Activated naive CD4-positive, alpha-beta T cell (primary cell): ENCODE measurements at places on chromosomes 13 and 19.

DNA sequence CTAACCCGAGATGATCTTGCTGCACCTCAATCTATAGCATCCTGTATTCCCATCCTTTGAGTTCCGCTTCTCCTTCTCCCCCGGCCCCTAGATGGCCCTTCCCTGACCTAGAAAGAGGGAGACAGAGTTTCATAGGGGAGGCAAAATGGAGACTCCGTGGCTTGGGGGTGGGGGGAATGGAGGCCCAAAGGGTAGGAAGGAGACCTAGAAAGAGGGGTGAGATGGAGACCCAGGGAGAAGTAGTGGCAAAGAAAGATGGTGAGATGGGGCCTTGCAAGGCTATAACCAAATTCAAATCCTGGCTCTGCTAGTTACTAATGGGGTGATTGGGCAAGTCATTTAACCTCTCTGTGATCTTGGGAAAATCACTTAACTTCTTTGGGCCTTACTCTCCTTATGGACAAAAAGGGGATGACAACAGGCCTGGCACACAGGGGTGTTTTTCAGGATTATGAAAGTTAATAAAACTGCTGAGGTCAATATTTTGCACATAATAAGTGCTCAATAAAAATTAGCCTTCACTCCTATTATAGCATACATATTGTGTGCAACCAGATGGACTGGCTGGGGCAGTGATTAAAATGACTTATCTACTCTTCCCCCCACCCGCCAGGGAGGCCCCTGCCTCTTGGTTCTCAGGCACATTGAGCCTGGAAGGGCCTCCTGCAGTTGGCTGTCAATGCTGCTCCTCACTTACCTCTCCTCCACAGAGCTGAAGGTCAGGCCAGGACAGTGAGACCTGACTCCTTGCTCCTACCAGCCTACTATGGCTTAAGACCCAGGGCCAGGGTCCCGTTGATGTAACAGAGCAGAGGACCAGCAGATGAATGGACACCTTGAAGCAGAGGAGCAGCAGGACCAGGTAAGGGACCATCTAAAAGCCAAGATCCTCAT, 633 bp downstream of the SPHK2 start:
- DNase-seq: no peak

DNA sequence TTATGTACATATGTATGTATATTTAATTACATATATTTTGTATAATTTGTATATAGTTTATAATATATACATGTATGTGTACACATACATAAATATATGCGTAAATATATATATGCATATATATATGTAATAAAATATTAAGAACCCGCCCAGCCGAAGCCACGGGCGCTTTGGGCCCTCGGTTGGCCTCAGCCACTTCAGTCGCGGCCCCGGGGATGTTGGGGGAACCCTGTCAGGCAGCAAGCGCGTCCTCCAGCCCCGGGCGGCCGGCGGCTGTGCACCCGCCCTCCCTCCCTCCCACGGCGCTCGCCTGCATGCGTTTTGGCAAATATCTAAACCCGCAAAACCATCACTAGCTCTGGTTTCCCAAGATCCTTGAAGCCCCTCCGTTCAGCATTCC, 7.9 kb upstream of the ZNF606 start:
- DNase-seq: no peak

DNA sequence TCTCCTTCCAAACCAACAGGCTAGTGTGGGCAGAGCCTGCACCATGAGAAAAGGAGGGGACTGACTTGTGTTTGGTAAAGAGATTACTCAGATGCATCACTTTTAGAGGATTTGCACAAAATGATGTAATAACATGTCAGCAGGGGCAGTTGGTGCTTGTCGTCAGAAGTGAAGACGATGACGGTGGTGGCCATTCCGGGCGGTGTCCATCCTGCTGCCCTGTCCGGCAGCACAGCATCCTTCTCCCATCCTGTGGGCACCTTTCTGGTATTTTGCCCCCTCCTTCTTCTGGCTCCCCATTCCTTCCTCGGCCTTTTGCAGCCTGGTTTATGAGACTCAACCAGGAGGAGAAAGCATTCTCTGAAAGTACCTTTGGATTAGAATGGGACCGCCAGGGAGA, 160.1 kb downstream of the TEX29 start:
- no peak for DNase-seq

GRCh38 chr13:80055847-80056246, 285.1 kb downstream of the SPRY2 start:
- DNase-seq: no peak

- no peak for DNase-seq
These were observed 100.9 kb downstream of the NDFIP2 start for GRCh38 chr13:79581870-79582315.

GRCh38 chr13:76903544-76904162, 17.4 kb upstream of the KCTD12 start:
- DNase-seq: peak; percentile 39

- no peak for DNase-seq
These were observed 38.7 kb downstream of the KATNAL1 start for GRCh38 chr13:30268673-30269072.

- DNase-seq: no peak
These were observed 222.0 kb downstream of the B3GLCT start for GRCh38 chr13:31421756-31422155.

GRCh38 chr13:31747291-31747690, 8.0 kb downstream of the RXFP2 start:
- no peak for DNase-seq

GRCh38 chr19:48806518-48806817, 4.4 kb downstream of the BCAT2 start:
- DNase-seq: no peak

DNA sequence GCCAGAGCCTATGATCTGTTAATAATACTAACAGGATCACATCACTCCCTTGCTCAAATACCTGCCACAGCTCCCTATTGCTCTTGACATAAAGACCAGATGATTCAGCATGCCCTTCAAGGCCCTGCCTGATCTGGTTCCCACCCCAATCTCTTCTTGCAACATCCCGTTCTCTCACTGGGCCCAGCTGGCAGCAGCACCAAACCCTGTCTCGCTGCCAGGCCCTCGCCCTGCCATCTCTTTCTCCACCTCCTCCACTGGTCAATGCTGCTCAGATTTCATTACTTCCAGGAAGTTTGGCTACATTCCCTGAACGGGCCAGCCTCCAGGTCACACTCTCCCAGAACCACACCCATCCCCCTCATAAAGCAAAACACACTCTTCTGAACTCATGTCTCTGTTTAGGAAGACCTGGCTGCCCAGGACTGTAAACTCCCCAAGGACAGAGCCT, 8.6 kb upstream of the BCAT2 start:
- DNase-seq: no peak

DNA sequence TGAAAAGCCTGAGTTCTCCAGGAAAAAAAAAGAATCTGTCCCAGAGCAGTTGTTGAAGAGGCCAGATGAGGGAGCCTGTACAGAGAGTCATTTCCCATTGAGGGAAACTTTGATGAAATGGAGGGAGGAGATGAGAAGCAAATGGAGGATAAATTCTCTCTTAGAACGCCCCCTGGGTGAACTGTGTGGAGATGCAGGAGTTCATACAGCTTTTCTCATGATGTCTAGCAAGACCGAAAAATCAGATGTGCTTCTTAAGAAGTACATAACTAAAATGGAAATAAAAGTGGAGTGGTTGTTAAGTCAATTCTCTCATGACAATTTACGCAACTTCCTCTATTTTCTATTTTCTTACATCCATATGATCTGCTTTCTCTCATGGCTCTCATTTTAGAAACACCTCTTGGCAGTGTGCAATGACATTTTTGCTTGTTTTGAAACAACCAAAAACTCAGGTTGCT, 1263.1 kb downstream of the PCDH9 start:
- DNase-seq: no peak

DNA sequence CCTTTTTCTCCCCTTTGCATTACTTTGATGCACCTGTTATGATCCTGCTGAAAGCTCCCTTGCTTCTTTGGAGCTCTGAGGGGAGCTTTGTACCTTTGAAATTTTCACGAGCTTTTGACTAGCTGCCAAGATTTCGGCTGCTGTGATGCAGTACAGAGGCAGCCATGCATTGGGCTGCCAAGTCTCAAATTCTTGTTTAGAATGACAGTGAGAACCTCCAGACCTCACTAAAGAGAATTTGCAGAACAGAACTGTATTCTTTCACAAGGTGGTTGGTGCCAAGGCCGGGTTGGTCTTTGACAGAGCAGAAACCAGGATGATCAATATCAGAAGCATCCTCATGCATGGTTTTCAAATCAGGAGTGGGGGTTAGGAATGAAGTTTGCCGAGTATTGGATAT, 414.8 kb downstream of the GPC5 start:
- no peak for DNase-seq

DNA sequence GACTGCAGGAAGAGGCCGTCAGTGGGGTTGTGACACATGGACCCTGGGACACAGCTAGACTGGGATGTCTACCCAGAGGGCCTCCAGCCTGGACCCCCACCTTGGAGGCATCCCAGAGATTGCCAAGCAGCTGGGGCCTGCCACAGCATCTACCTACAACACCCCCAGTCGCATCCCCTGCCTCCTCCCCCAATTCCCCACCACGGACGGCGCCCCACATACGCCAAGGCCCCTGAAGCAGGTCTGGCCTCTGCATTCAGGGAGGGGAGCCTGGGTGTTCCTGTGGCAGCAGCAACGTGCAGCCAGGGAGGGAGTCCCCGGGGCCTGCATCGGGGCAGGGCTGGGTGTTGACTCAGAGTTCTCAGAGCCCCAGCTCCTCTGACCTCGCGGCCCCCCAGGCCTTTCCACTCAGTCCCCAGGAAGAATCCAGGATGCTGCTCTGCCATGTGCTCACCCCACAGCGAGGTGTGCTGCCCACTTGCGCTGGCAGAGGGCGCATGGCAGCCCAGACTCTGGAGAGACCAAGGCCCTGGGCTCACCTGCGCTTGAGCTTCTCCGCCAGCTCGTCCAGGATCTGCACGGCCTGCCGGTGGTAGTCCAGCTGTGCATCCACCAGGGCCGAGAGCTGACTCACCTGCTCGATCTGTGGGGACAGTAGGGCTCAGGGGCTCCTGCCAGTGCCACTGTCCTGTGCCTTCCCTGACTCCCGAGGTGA, 19.6 kb downstream of the MPND start:
- DNase-seq: no peak

- no peak for DNase-seq
These were observed 2.4 kb downstream of the TCF3 start for GRCh38 chr19:1649706-1650649.

DNA sequence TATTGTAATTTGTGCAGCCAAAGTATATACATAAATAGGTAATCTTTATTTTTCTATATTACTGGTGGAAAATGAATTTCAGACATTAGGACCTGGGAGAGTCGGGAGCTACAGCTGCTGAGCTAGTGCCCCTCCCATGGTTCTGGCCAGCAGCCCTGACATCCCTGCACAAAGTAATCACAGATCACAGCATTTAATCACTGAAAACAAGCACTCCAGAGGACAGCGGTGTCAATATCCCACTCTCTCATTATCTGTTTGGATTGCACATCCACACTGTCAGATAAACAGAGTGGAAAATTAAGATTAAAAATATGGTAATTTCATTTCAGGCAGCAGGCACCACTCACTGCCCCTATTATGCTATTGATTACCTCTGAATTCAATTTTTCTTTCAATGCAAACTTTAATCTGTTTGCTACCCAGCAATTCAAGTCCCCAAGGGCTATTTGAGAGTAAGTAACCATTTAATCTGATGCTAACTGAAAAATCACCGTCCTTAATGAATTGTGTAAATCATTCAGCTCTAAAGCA, 254.1 kb upstream of the SOX21 start:
- no peak for DNase-seq

- DNase-seq: no peak
These were observed 482.6 kb downstream of the RFC3 start for GRCh38 chr13:34300559-34300958.

GRCh38 chr19:46571495-46571894, 29.6 kb upstream of the CALM3 start:
- no peak for DNase-seq

DNA sequence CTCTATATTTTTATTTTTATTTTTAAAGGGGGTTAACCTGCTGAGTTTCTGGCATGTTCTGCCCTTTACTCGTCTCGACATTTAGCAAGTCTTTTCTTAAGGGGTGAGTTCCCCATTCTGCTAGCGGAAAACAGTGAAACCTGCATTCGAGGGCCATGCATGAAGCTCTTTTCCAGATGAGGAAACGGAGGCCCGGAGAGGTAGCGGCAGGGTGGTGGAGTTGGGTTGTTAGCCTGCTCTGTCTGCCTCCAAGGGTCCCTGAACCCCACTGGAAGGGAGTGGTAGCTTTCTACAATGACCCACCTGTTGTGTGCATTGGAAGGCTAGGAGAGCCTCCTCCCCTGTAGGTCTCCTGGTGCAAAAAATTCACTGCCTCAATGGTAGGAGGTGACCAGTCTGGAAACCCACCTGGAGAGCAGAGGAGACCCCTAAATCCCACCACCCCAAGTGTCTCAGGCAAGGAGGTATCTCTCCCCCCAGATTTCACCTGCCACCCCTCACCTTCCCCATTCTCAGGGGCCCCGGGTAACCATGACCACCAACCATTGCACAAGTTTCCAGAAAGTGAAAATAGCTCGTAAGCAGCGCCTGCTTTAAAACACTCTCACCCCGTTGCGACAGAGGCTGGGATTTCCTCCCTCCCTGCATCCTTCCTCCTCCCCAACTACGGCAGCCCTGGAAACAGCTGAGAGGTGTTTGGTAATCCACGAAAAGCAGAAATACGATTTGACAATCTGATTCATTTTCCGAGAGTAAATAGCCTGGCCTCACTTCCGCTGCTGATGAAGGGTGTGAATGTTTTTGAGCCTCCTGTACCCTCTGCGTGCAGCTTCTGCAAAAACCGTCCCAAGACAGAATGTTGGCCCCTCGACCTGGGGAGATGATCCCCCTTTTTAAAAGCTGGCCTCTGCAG, 3.5 kb downstream of the KLF2 start:
- no peak for DNase-seq

DNA sequence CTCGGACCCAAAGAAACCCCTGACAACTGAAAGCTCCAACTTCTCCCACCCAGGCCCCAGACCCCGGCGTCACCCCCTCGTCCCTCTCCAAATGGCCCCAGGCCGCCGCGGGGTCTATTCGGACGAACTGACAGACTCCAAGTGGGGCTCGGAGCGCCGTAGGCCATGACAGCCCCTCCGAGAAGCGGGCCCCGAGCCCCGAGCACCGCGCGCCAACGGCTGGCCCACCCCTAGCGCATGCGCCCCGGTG, 360 bp downstream of the DDX39A start:
- DNase-seq: no peak

- DNase-seq: no peak
These were observed 28.0 kb upstream of the SLC15A1 start for GRCh38 chr13:98780451-98780850.

DNA sequence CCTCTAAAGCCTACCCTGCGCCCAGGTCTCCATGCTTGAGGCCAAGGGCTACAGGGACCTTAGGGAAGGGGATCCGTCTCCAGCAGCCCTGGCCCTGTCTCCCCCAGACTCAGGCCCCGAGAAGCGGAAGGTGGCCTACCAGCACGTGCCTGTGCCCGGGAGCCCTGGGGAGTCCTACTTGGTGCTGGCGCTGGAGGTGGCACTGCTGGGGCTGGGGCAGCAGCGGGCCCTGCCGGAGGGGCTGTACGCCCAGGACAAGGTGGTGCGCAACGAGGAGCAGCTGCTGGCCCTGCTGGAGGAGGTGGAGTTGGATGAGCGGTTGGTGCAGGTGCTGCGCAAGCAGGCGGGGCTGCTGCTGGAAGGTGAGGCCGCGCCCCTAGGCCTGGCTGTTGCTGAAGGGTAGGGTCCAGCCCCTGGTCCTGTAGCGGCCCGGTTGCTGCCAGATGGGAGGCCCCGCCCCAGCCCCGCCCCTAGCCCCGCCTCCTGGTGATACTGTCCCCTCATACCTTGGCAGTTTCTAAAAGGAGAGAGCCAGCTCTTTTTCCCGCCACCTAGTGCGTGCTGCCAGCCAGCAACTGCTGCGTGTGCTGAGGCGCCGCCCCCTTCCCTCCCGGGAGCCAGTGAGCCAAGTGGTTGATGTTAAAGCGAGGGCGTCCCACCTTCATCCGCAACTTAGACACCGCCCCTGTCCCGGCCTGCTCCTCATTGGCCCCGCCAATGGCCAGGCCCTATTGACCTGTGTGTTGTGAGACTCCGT, 22.6 kb downstream of the ZSWIM4 start:
- peak; percentile 34 for DNase-seq
